Naive thymus-derived CD8-positive, alpha-beta T cell (primary cell): ENCODE measurements at places on chromosomes 1 and 21. TPM values are rescaled to one million over a fixed set of nuclear protein-coding genes. Genes with fewer than 3 reads are reported as not detected.

GRCh38 chr1:3472088-3472850, 17.8 kb downstream of the ARHGEF16 start:
- no peak for DNase-seq

DNA sequence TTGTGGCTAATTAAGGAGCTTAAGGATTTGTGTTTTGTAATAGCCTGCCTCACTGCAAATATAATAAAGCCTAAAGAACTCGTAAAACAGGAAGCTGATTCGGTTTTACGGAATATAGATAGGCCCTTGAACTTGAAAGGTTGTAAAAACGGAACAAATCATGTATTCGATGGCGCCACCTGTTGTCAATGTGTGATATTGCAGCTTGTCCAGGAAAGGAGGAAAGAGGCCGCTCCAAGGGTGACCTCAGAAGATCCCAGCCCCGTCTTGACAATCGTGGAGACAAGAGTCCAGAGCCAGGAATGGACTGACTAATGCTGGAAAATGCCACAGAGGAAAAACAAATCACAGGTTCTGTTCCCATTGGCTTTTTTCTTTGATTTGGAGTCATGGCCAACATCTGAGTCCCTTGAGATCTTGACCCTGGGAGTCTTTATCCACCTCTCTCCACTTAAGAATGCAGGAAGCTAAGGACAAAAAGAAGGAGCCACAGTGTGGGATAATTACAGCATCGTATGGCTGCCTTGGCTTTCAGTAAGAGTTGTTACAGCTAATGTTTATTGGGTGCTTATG, 7.0 kb upstream of the IGSF21 start:
- DNase-seq, result peak; percentile 15

GRCh38 chr1:54596756-54597155, 26.6 kb downstream of the FAM151A start:
- no peak for DNase-seq

DNA sequence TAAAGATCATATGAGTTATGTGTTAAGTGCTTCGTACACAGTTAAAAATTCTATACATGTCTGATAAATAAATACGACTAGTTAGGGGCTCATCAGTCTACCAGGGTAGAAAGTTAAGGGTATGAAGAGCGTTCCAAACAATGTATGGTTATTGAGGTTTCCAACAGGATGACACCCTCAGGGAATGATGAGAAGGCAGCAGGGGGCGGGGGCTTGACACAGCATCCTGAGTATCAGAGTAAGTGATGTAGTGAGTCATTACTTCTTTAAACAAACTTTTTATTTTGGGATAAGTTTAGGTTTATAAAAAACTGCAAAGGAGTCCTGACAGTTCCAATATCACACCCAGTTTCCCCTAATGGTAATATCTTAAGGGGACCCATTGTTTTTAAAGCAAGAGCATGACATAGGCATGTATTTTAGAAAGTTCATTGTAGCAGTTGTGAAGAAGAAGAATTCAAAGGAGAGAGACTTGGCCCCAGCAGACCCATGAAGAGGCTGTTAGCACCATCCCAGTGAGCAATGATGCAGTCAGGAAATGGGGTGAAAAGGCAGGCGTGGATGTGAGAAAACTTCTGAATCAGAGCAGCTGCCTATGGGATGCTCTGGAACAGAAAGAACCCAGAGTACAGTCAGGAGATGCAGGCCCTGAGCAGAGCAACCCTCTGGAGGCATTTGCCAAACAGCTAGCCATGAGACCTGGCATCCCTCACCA, 15.0 kb upstream of the PSMB2 start:
- DNase-seq, result no peak

PROK1 gene
- not detected for total RNA-seq

GRCh38 chr1:8358897-8359616, 41.1 kb downstream of the SLC45A1 start:
- DNase-seq, result no peak
